ENCODE measurements at places on chromosomes 11 and 22. TPM values are rescaled to one million over a fixed set of nuclear protein-coding genes. Genes with fewer than 3 reads are reported as not detected.

- DNase-seq: peak; percentile 14
Observed at GRCh38 chr11:31806186-31806927, 4.8 kb downstream of the PAX6 start.

DNA sequence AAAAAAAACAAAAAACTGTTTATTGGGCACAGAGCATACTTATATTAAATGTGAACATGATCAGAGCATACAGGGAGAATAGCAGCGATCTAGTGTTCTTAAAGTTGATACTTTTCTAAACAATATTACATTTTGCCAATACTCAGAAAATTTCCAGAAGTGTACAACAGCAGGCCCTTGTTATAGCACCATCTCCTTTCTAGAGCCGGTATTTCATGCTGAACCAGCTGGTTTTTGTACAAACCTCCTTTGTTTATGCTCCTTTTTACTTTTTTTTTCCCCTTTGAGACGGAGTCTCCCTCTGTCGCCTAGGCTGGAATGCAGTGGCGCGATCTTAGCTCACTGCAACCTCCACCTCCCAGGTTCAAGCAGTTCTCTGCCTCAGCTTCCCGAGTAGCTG is 90.7 kb downstream of the PPP6R3 start:
- no peak for DNase-seq

DNA sequence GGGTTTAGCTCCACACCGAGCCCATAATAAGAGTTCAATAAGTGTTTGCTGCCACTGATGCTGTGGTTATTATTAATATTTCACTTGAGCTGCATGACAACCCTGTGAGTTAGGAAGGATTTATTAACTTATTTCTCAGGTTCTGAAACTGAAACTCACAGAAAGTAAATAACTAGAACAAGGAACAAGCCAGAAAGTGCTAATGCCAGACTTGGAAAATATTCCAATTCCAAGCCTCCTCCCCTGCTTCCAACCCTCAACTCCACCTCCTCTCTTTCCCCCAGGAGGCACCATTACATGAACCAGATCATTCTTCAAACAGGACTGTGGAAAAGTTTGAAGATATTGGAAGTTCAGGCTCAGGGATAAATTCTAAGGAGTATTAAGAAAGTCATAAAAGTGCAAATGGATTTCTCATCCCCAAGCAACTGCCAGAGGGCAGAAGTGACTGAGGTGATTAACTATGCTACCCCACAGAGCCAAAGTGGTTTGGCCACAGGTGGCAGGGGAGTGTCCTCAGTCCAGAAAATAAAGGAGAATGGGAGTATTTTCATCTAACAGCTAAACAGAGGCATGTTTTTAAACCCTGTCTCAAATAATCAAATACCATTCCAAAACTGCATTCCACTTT is 3.2 kb upstream of the FJX1 start:
- no peak for DNase-seq

DNA sequence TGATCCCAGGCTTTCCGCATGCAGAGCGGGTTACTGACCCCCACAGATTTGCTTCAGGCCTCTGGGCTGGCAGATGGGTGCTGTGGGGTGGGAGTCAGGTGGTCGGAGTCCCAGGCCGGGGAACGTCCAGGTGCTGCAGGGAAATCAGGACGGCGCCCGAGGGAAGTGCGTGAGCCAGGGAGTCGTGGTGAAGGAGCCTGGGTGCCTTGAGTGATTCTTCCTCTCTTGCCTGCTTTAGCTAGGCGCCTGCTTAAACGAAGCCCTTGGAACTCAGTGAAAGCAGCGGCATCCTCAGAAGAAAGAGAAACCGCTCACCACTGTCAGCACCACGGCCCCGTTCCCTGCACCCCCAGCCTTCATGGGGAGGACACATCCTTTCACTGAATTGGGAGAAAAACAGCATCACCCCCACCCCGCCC is 455.6 kb downstream of the BRD1 start:
- DNase-seq: no peak

- DNase-seq: no peak
Observed at GRCh38 chr22:20025401-20026203, 4.7 kb downstream of the TANGO2 start.

DNA sequence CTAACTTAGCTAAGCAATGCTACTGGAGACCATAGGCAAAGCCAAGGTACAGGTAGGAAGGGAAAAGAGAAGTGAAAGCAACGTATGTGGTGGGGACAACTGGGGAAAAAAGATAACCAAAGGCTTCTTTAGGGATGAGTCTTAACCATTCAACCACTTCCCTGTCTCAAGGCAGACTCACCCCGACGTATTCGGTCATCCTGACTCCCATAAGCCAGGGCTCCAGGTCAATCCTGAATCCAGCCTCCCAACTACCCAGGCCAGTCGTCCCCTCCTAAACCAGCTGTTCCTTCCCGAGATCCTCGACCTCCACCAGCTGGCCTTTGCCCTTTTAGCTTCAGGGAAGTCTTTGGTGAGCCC is 330 bp downstream of the ACP2 start:
- no peak for DNase-seq

DNA sequence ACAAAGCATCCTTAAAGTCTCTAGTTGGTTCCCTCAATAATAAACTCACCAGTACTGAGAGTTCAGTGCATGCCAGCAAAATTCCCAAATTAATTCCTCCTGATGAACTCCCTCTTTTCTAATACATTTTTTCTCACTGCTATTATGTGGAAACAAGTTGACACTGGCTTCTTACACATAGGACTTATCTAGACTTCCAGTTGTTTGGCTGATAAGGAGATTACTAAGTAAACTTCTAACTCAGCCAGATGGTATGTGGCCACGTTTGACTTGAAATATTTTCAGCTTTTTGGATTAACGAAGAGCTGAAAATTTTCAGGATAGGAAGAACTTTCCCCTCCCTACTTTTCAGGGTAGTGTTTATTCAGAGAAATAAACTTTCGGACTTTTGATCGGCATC is 1154.2 kb upstream of the TENM4 start:
- no peak for DNase-seq

DNA sequence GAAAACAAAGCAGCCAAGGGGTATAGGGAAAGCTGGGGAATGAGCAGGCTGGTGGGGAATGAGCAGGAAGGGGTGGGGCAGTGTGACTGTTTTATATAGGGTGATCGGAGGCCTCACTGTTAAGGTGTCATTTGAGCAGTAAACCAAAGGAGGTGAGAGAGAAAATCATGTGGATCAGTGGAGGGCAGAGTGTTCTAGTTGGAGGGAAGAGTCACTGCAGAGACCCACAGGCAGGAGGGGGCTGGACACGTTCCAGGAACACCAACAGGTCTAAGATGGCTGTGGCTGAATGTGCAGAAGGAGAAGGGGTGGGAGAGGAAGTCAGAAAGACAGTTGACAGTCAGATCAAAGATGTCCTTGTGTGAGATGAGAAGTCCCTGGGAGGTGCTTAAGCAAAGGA is 103.8 kb downstream of the ENTHD1 start:
- no peak for DNase-seq

DNA sequence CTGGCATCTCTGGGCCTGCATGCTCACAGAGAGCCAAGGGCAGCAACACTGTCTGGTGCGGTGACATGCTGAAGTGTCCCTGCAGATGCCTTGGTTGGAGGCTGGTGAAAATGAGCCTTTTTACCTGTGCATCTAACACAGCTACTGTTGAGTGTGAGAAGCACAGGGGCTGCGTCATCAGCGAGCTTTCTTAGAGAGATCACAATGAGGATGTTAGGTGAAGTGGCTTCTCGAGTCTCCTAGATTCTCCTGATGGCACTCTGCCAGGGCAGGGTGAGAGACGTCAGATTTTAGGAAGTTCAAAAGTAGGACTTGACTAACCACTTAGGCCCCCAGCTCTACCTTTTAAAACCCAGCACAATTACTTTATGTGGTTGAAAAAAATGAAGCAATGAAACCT is 3.6 kb upstream of the SLC15A3 start:
- DNase-seq: no peak

- DNase-seq: no peak
Observed at GRCh38 chr22:37638391-37639069, 939 bp upstream of the SH3BP1 start.

- no peak for DNase-seq
Observed at GRCh38 chr11:26632691-26633159, 60.7 kb upstream of the MUC15 start.

- DNase-seq: no peak
Observed at GRCh38 chr11:109209572-109209971, 212.4 kb upstream of the C11orf87 start.

- DNase-seq: no peak
Observed at GRCh38 chr22:29804985-29805384, 33.1 kb downstream of the ASCC2 start.

GRCh38 chr11:17221968-17222367 is 14.2 kb upstream of the PIK3C2A start:
- DNase-seq: no peak

GRCh38 chr11:61132646-61133045 is 28.6 kb downstream of the VPS37C start:
- no peak for DNase-seq

DNA sequence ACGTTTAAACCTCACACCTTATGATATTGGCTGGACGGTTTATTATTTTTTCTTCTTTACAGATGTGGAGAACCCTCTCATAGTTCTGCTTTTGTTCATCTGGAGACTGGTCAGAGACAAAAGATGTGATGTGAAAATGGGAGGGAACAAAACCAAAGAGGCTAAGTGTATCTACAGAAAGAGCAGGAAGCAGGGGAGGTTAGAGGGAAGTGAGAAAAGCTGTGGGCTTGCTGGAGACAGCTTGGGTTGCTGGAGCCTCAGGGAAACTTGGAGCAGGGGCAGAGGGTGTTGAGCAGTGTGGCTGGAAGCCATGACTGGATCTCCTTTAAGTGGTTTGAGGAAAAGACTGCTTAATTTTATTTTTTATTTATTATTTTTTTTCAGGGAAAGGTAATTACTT is 79.0 kb upstream of the SNX19 start:
- DNase-seq: no peak

GRCh38 chr11:11171854-11172253 is 181.2 kb downstream of the CSNK2A3 start:
- no peak for DNase-seq

DNA sequence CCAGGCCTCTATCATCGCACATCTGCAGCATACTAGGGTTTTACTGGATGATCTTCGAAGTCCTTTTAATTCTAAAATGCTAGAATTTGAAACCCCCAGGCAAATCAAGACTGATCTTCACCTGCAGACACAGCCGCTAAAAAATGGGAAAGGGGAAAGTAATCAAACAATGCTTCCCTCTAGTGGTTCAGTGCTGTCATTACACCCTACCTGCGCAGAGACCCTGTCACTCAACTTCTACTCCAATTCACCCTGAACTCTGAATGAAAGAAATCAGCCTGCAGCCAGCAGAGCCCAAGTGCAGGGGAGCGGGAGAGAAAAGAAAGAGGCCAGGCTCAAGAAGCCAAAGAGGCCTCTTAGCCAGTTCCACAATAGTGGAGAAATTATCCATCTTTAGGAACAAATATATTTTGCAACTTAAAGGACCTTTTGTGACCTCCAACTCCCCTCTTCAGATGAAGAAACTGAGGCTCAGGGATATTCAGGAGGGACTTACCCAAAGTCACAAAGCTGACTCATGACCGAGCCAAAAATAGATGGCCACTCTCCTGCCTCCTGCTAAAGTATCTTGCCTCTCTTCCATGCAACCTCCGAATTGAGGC is 33.0 kb downstream of the SERGEF start:
- peak; percentile 15 for DNase-seq

GRCh38 chr11:102733232-102733875 is 8.6 kb upstream of the MMP8 start:
- DNase-seq: no peak

DNA sequence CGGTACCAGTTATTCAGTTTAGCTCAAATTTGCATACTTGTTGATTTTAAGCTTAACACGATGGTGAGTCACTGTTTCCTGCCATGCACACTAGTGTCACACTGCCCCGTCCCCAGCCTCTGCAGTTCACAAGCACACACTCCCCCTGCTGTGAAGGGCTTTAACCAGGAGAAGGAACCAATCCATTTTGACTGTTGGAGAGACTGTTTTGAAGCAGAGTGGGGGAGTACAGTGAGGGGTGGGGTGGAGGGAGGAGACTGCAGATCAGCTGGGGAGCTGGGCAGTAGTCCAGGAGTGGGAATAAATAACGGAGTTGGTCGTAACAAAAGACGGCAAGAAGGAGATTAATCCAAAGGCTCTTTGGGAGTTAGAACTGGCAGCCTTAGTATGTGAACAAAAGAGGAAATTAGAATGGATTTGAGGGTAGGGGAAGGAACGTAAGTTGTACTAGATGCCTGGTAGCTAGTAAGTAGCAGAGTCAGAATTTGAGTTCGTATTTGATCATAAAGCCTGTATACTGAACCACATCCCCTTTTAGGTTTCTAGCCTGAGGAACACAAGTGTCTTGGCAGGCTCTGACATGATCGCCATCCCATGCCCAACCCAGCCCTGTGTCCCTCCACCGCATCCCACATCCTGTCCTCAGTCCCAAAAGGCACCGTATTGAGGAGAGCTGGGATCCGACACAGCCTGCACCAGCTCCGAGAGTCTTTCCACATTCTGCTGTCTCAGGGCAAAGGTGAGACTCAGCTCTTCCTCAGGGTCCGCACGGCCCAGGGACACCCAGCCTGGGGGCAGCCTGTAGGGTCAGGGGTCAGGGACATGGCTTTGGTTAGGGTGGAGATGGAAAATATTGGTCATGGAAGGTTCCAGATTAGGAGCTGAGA is 862 bp downstream of the TPP1 start:
- DNase-seq: peak; percentile 54

GRCh38 chr11:46119352-46120216 is 1.7 kb downstream of the PHF21A start:
- peak; percentile 77 for DNase-seq

GRCh38 chr11:46183819-46184218 is 62.6 kb upstream of the PHF21A start:
- DNase-seq: no peak

- peak; percentile 49 for DNase-seq
Observed at GRCh38 chr11:19679952-19680828, 32.4 kb upstream of the NAV2 start.

The OR5AN1 gene
- not detected for polyA plus RNA-seq

The PAK1 gene
- 106 TPM for polyA plus RNA-seq

The PGA3 gene
- 0.29 TPM for polyA plus RNA-seq

The DNAJB7 gene
- polyA plus RNA-seq: 0.72 TPM

The MMP11 gene
- polyA plus RNA-seq: 18.2 TPM

The OR2D2 gene
- polyA plus RNA-seq: not detected

The ATG16L2 gene
- polyA plus RNA-seq: 15.0 TPM

The DEFB131B gene
- polyA plus RNA-seq: not detected

The LRRC55 gene
- 1.5 TPM for polyA plus RNA-seq

The SLC22A8 gene
- not detected for polyA plus RNA-seq

The ARL2 gene
- 60.2 TPM for polyA plus RNA-seq

The APOA5 gene
- polyA plus RNA-seq: not detected
